Cortex of kidney (tissue), 1 donor: ENCODE measurements at places on chromosomes 13 and 19.

DNA sequence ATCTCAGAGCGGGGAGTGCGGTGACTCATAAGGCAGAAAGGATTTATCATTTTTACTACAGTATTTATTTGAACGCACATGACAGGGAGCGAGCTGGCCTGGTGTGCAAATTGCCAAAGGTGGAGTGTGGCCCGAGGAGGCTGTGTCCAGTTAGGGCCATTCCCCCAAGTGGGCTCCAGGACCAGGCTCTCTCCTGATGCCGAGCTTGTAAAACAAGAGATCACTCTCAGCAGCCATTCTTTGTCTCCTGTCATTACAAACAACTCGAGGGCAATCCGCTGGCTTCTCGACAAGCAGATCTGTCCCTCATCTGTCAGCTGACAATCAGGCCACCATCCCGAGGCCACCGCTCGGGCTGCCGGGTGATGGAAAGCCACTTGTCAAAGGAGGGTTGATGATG is 418.9 kb downstream of the ZNF536 start:
- no peak for DNase-seq

DNA sequence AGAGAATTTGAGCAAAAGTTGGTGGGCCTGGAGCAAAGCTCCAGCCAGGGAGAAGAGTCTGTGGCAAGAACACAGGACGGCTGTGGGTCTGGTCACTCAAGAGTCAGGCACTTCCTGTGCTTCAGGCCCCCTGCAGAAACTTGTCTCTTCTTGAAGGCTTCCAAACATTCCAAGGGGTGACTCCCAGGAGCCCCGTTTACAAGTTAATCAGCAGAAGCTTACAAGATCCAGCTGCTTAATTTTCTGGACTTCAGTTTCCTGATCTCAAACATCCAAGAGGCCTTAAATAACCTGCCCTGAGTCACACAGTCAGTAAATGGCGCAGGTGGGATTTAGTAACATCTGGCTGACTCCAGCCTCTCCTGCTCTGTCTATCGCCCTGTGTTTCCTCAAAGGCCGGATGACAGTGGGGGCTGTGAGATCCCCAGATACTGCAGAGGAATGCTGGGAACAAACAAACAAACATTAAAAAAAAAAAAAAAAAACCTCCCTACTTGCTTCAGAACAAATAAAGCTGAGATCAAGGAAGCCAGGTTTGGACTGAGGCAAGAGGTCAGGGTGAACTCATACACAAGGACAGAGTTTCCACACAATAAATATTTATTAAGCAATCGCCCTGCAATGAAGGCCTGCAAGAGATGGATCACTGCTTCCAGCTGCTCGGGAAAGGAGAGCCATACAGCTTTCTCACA is 175.4 kb upstream of the RFC3 start:
- DNase-seq, result no peak

DNA sequence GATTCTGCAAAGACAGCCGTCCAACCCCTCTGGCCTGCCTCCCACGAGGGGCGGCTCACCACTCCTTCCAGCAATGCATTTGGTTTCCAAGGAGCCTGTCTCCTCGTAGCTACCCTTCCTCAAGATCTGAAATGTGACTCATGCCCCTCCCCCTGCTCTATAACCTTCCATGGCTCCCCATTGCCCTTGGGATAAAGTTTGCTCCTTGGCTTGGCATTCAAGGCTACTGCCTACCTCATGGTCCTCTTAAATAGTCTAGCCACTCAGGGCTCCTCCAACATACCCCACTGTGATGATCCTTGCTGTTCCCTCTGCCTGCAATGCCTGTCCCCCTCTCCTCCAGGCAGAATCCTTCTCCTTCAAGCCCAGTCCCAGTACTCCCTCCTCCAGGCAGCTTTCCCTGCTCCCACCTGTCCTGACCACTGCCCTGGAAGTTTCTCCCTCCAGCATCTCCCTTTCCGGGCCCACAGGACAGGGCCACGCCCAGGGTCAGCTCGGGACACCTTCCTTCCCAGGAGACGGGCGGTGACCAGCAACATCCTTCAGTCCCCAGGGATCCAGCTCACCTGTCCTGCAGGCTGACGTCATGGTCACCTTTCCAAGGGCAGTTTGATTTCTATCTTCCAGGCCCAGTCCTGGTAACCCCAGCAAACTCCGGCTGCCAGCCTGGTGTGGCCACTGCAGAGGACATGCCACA is 19.2 kb upstream of the SEMA6B start:
- no peak for DNase-seq

GRCh38 chr19:40945645-40946044 is 45.4 kb upstream of the CYP2B6 start:
- no peak for DNase-seq

GRCh38 chr13:97431171-97431764 is 2.7 kb upstream of the RAP2A start:
- DNase-seq, result no peak

DNA sequence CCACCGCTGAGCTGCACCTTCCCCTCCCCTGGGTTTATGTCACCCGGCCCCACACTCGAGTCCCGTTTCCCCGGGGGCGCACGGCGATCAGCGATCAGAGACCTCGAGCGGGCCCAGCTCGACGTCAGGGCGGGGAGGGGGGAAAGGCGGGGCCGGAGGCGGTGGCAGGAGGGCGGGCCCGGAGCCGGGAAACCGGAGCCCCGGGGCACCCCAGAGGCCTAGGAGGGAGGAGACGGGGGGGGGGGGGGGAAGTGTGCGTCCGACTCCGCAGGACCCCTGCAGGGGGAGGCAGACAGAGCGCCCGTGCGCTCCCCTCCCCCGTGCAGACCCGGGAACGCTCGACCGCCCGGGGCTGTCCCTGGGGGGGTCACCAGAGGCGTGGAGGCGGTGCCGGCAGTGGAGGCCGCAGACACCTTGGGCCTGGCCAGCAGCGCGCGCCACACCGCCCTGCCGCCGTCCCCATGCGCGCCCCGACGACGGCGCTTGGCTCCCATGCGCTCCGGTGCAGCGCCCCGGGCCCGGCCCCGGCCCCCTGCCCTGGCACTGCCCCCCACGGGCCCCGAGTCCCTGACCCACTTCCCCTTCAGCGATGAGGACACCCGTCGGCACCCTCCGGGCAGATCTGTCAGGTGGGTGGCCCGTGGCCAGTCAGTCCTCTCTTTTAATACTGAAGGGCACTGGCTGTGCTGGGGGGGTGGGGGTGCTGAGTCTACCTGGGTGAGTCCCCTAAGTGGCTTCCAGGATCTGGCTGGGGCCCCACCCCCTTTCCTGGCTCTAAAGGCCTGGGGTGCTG is 11.8 kb downstream of the PDE4A start:
- DNase-seq, result no peak
